ENCODE measurements at places on chromosomes 2 and 18.

GRCh38 chr2:62208758-62209114 is 12.8 kb downstream of the B3GNT2 start:
- peak; percentile 27 for DNase-seq

GRCh38 chr2:239275044-239275685 is 125.7 kb downstream of the HDAC4 start:
- peak; percentile 85 for DNase-seq

- no peak for DNase-seq
These were observed 17.3 kb upstream of the PSD4 start for GRCh38 chr2:113156278-113157117.

DNA sequence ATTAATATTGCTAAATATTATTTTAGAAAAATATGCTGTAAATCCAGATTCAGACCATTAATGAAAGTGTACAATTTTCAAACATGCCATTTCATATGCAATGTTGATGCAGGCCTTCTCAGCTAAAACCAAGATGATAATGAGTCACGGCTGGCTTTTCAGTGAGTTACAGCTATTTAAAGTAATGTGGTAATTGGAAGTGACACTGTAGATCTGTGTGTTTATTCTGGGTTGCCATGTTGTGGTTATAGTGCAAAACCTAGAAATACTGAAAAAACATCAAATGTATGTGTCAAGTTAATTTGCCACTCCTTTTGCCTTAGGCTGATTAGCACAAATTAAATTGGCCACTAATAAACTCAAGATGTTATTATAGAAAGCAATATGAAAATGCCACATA is 506.6 kb downstream of the ERBB4 start:
- DNase-seq = no peak

DNA sequence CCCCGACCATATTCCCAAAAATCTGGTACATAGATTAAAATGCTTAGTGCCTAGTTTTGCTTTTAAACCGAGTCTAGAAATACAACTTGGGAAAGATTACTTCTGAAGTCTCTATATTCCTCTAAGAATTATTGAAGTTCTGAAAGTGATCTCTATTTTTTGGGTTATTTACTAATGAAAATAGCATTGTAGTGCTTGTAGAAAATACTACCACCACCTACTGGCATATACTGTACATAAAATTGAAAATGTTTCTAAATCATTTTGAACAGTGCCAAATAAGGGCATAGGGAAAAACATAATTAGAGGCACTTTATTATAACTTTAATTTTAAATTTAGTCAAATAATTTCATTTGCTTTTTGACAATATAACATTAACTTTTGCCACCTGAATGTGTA is 1399.6 kb upstream of the ZEB2 start:
- DNase-seq = no peak

- no peak for DNase-seq
These were observed 890.2 kb upstream of the ZEB2 start for GRCh38 chr2:145410086-145410485.

GRCh38 chr2:230913406-230914143 is 11.5 kb downstream of the GPR55 start:
- no peak for DNase-seq

DNA sequence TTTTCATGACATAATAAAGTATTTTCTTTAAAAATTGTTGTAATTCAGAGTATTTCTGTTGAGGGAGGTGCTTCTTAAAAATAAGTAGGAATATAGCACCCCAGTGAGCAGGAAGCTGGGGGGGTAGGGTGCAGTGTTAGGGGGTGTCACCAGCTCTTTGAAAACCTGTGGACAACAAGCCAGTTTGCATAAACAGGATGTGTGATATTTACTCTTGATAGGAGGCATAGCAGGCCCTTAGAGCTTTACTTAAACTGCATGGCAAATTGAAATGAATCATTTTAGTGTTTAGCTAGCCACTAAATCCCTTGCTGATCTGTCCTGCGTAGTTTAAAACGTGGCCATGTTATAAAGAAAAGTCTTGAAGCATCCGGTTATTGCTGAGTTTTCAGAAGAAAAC is 8.4 kb downstream of the TGIF1 start:
- no peak for DNase-seq

- no peak for DNase-seq
These were observed 95.5 kb downstream of the CCDC102B start for GRCh38 chr18:68893354-68893753.

DNA sequence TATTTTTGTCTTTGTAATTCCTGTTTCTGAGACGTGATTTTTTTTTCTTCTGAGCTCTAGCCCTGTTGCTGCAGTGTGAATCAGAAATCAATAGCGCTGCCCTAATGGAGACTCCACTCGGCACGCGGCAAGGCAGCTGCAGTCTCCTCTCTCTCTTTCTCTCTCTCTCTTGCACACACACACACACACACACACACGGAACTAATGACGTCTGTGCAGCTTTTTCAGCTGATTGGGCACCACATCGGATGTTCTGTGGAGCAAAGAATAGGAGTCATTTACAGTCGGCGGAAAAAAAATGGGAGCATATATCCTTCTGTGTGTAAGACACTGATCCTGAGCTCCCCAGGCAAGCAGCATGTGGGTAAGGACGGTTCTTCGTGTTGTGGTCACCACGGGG is 2.0 kb upstream of the MYT1L start:
- no peak for DNase-seq

- DNase-seq = no peak
These were observed 77.7 kb upstream of the ALKAL2 start for GRCh38 chr2:365367-366275.

DNA sequence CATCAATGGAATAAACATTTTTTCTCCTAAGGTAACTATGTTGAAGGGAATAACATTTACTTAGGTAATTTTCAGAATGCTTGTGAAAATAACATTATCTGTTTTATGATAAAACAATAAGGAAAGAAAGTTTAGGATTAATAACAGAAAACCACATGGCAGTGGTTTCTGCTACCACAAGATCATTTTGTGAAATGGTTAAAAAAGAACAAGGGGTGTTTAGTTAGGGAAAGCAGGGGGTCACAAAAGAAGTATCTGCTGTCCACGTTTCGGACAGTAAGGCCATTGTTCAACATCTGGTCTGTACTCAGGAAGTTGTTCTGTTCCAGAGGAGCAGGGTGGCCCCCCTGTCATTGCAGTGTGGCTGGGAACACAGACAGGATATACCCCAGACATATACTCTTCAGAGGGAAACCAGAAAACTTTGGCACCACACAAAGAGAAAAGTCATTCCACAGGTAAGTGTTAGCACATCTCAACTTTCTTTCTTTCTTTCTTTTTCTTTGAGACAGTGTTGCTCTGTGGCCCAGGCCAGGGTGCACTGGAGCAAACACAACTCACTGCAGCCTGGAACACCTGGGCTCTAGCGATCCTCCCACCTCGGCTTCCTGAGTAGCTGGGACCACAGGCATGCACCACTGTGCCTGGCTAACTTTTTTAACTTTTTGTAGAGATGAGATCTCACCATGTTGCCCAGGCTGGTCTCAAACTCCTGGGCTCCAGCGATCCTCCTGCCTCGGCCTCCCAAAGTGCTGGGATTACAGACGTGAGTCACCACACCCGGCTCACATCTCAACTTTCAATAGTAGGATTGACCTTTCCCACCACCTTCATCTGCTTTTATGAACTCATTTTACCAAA is 14.8 kb upstream of the ARL5A start:
- DNase-seq = no peak

GRCh38 chr2:27730980-27731691 is 40.4 kb upstream of the MRPL33 start:
- DNase-seq = no peak

DNA sequence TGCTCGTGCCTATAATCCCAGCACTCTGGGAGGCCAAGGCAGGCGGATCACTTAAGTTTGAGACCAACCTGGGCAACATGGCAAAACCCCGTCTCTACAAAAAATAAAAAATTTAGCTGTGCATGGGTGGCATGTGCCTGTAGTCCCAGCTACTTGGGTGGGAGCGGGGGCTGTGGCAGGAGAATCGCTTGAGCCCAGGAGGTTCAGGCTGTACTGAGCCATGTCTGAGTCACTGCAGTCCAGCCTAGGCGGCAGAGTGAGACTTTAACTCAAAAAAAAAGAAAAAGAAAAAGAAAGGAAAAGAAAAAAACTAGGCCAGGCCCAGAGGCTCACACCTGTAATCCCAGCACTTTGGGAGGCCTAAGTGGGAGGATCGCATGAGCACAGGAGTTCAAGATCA is 30.8 kb downstream of the TWSG1 start:
- no peak for DNase-seq

DNA sequence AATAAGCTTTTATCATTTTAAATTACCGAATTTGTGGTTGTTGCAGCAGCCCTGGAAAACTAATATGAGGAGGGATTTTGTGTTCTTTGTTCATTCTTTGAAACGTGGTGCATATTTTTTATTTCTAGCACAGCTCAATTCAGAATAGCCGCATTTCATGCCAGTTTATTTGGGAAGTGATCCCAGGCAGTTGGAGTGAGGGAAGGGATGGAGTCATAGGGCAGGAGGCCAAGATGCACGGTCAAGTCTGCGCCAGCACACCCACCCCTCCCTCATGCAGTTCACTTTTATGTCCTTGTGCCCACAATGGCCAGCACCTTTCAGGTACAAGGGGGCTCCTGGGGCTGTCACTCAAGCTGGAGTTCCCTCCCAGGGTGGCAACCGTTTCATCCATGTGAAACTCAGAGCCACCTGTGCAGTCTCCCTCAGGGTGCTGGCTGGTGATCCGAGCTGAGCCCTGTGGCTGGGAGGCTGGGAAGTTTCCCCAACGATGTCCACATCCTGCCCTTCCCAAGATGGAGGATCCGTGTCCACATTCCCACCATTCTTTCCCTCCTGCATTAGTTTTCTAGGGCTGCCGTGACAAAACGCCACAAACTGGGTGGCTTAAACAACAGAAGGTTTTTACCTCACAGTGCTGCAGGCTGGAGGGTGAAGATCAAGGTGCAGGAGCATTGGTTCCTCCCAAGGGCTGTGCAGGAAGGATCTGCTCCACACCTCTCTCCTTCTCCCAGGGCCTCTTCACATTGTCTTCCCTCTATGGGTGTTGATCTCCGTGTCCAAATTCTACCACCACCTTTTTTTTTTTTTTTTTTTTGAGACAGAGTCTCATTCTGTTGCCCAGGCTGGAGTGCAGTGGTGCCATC is 68.5 kb upstream of the ITGA6 start:
- no peak for DNase-seq

DNA sequence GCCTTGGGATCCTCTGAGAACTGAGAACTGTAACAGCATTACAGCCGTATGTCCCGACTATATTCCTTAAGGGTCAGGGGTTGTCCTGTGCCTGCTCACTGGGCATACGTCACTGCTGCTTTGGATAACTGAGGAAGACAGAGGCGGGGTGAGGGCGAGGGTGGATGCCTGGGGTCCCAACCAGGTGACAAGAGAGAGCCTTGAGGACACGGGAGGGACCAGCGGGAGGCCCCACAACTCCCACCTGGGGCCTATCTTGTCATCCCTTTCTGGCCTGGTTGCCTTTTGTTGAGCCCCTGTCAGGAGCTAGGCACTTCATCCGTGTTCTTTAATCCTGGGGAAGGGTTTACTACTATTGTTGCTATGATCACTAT is 28.8 kb downstream of the INPP5D start:
- no peak for DNase-seq

DNA sequence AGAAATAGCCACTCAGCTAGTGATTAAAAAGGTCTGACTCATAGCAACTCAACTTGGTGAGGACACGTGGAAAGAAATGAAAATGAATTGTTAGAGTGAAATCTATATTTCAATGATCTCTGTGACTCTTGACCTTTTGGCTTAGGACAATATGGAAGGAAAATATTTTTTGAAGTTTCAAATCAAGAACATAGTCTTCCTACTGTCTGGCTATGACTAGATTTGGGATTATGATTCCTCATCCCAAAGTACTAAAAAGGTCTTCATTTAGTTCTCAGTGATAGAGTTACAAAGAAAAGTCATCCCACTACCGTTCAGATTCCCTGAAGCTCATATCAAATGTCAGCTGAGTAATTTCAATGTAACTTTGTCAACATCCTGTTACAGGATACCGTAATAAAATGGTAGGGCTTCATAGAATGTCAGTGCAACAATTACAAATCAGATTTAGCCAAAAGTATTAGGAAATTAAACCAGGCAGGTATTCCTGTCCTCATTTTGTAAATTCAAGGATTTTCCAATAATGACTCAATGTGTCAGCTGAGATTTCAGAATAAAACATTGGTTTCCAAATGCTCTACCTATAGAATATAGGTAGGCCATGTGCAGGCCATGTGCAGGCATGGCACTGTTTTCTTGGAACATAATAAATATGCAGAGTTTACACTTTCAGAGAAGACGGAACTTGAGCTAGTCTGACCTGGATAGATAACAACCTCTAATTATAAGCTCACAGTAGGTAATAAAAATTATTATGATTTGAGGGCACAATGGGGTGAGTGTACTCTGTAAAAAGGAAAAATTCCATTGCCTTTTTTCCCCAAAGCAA is 36.0 kb downstream of the ANKRD29 start:
- DNase-seq = no peak

GRCh38 chr18:46659484-46659883 is 2.5 kb upstream of the LOXHD1 start:
- no peak for DNase-seq

DNA sequence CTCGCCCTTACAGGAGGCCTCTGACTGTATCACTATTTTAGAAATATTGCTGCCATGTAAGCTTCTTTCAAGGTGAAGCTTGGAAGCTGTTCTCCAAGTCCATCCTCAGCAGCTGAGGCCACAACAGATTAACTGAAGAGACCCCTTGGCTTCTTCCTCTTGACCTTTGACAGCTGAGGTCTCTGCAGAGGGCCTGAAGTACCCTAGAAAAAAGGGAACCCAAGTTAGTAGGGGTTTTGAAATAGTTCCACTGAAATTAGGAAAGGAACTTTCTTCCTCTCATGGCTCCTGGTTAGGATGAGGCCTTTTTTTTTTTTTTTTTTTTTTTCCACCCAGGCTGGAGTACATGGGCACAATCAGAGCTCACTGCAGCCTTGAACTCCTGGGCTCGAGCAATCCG is 15.5 kb upstream of the IHH start:
- no peak for DNase-seq

GRCh38 chr2:174794851-174795374 is 30.6 kb upstream of the CHRNA1 start:
- no peak for DNase-seq

DNA sequence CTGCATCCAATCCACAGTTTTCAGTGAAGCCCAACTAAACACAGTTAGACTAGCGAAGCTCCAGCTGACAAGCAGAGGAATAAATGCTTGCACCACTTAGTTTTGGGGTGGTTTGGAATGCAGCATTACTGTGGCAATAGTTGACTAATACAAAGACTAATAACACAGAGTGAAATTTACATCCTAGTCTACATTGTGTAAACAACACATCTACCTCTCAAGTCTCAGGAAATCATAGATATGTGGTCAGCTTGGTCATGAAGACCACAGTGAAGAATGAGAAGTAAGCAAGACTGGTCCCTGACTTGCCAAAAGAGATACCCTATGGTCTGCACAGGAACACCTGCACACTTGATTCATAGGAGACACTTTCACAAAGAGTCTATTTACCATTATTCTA is 155.1 kb upstream of the TANK start:
- no peak for DNase-seq

- DNase-seq = peak; percentile 47
These were observed 1.4 kb downstream of the MBD2 start for GRCh38 chr18:54222922-54223567.
